ENCODE measurements at places on chromosomes 7 and 10. TPM values are rescaled to one million over a fixed set of nuclear protein-coding genes. Genes with fewer than 3 reads are reported as not detected.

GRCh38 chr10:69087590-69088470, at the start of gene SRGN:
Gene SRGN (plus strand): TSS chr10:69088103. CDS start chr10:69088158, 55 bp downstream.
- peak; percentile 74 for DNase-seq

DNA sequence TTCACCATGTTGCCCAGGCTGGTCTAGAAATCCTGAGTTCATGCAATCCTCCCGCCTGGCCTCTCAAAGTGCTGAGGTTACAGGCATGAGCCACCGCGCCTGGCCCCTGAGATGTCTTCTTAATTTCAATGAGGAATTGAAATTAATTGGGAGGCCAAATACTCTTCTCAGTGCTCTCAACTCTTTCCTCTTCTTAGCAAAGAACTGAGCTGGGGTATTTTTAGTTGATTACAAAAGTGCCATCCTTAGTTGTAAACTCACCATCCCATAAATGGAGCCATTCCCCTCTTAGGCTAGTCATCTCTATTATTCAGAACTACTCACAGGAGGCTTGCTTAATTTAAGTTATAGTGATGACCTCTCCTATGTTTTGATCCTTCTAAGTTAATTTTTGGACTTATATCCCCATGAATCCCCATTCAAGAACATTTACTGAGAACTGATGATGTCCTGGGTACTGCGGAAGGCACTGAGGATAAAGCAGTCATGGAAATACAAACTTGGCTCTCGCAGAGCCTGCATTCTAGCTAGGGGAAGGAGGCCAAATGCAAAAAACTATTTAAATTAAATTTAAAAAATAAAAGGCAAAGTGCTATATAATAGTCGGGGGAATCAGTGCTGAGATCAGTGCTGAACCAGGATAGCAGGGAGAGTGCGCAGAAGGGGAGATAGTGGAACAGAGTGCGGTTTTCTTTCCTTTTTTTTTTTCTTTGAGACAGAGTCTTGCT, 145.3 kb downstream of the SFMBT2 start:
- DNase-seq, result peak; percentile 58

- DNase-seq, result peak; percentile 51
These were observed 2.4 kb upstream of the EGR2 start for GRCh38 chr10:62818426-62819011.

DNA sequence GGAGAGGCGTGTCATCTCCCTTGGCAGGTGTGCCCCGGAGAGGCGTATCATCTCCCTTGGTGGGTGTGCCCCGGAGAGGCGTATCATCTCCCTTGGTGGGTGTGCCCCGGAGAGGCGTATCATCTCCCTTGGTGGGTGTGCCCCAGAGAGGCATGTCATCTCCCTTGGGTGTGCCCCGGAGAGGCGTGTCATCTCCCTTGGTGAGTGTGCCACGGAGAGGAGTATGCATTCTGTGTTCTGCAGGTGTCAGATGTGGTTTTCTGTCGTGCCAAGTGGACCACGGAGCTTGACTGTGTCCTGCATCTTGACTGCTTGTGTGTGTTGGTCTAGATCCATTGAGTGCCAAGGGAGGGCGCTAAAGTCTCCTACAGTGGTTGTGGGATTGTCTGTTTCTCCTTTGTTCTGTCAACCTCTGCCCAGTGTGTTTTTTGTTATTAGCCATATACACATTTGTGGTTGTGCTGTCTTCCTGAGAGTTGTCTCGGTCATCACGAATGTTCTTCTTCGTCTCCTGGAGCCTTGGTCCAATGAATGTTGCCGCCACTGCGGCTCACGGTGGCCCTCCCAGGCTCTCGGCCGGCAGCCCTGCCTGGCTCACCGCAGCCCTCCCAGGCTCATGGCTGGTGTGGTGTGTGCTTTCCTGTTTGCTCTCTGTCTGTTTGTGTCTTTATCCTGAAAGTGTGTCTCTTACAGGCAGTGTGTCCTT, 96.8 kb downstream of the INPP5A start:
- peak; percentile 18 for DNase-seq

GRCh38 chr7:91280604-91281003, 16.4 kb downstream of the FZD1 start:
- DNase-seq, result peak; percentile 20

DNA sequence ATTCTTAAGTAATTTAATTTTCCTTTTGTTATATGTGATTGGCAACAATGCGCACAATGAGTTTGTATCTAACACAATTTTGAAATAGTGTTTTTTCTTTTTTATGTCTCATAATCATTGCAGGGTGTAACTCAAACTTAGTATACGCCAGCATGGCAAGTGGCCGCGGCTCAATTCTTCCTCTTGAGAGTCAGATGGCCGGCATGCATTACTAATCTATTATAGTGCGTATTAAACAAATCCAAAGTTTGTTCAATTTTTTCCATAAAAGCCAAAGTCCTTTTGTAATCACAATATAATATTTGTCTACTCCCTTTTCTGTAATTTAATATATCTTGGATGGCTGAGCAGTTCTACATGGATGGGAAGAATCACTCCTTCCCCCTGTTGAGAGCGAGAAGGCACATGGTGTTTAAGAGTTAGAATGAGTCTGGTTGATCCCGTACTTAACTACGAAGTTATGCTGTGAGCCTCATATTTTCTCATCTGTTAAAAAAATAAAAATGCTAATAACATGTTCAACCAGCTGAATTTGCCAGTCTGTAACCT, 12.7 kb downstream of the EPDR1 start:
- DNase-seq, result no peak

GRCh38 chr7:86760236-86760635, 116.5 kb downstream of the GRM3 start:
- DNase-seq, result no peak

- DNase-seq, result no peak
These were observed 347.5 kb downstream of the DNAJB6 start for GRCh38 chr7:157684157-157684908.

GRCh38 chr7:117127585-117128168, 174.4 kb downstream of the ST7 start:
- peak; percentile 77 for DNase-seq

Gene HOXA11
- 8.3 TPM for total RNA-seq

Gene KDM7A
- total RNA-seq, result 6.7 TPM

Gene SPDYE2B
- not detected for total RNA-seq

Gene AZGP1
- not detected for total RNA-seq

Gene TMEM196
- total RNA-seq, result not detected

Gene C10orf62
- total RNA-seq, result not detected

Gene CPN1
- total RNA-seq, result not detected

Measured in GM23248 (cell line).